ENCODE measurements at places on chromosomes 1 and 21.

- DNase-seq: no peak
Measured at GRCh38 chr1:51605961-51606723, 10.8 kb upstream of the OSBPL9 start.

DNA sequence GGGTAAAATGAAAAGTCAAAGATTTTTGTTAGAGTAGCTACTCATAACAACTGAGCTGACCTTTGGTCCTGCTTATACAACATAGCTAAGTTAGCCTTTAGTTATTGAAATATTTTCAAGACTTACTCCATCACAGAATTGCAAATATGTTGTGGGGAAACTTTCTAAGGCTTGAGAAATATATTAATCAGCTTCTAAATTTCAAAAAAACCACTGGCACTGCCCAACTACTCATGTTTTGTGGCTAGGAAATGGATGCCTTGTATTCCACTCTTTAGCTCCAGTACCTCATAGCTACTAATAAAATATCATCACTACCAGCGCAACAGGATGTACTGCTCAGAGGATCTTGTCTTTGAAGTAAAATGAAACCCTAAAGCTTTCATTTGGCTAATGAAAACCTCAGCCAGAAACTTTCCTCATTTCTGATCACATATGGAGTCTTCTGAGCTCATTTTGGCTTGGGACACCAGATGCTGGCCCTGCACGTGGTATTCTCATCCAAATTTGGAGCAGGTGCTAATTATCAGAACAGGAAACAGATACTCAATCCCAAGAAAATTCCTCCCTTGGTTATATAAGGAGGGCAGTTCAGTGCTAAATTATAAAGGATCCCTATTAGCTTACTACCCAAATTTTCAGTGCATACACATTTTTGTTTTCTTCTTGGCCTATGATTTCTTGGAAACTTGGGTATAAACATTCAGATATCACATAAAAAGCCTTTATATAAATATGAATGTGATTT lies 690.7 kb downstream of the ADGRL2 start:
- DNase-seq: no peak

DNA sequence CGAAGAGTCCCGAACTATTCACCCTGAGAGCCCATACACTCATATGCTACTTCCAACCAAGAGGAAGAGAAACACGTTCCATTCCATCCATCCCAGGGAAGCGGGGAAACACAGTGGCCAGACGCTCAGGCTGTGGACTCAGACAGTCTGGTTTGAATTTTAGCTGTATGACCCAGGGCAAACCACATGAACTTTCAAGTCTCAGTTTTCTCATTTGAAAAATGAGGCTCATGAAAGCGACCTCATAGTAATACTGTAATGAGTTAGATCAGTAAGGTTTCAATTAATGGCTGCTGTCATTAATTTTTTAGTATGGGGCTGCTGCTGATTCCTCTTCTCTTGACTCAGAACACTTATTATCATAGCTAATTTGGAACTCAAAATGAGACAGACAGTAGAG lies 1.5 kb downstream of the FCRL4 start:
- no peak for DNase-seq

- no peak for DNase-seq
Measured at GRCh38 chr1:67228791-67229190, 62.5 kb downstream of the IL23R start.

GRCh38 chr1:180773210-180773865 lies 139.4 kb upstream of the KIAA1614 start:
- DNase-seq: no peak

DNA sequence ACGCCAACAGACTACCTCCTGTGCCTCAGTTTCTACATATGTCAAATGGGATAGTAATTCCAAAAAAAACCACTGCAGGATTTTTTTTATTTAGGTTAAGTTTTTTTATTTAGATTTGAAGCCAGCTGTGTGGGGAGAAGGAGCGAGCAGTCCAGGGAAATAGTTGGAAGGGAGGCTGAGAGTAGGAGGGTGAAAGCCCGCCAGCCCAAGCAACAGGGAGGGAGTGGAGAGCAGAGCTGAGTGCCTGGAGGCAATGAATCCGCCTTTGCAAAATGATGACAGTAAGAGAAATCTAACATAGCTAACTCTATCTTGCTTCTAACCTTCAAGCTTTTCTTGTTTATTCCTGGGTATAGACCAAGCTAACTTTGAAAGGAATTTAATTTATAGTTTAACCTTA lies 15.6 kb upstream of the C1orf198 start:
- DNase-seq: no peak

DNA sequence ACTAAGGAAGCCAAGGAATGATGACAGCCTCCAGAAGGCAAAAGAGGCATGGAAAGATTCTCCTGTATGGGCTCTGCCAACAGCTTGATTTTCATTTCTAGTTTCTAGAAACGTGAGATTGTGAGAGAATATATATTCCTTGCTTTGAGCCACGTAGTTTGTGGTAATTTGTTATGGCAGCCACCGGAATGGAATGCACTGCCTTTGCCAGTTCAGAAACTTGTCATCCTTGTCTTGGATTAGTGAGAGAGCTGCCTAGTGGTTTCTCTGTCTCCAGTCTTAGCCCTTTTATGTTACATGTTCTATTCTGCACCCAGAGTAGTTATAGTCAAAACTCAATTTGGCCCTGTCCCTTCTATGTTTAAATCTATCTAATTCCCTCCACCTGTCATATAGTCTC lies 216.0 kb upstream of the PTGFR start:
- DNase-seq: no peak

- no peak for DNase-seq
Measured at GRCh38 chr21:14603202-14603601, 57.1 kb upstream of the SAMSN1 start.

DNA sequence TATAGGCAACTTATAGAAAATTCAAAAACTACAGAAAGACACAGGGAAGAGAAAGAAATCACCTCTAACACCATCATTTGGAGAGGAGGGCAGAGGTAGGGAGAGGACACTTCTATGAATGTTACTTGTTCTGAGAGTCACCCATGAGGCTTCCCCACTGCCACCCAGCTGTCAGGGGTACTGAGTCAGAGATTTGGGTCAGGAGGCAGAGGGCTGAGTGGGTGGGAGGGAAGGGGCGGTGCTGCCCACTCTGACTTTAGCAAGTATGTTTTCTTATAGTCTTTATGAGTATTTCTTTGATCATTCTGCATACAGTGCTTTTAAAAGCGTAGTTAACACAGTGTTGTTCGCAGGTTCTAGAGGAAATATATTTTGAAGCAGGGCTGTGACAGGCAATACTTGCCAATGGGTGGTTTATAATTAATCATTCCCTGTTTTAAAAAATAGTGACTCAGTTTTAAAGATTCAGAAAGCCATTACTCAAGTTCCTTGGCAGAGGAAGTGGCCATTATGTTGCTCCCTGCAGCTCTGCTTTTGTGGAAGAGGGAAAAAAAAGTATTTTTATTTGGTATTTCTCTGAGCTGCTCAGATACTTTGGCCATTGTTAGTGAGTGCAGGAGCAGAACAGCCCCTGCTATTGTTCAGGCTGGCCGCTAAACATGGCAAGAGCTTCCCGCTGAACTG lies 18.3 kb downstream of the IL6R start:
- DNase-seq: no peak

Data from esophagus squamous epithelium (tissue), 5 donors.